D721Med (cell line): ENCODE measurements at places on chromosomes 2 and 18.

DNA sequence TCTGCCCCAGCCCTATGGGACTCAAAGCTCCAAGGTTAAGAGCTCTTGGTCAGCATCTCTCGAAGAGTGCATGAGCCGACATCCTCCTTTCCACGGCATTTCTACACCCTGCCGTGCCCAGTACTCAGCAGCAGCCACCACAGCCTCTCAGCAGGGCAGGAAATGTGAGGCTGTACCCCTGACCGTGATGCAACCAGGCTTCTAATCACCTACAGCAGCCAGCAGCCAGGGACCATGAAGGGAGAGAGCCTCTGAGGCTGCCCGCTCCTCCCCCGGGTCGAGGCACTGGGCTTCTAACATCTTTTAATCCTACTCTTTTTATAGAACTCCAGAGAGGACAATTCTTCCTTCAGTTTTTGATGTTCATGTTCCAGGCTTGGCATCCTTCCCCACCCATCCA is 6.5 kb downstream of the CYS1 start:
- DNase-seq, result no peak

DNA sequence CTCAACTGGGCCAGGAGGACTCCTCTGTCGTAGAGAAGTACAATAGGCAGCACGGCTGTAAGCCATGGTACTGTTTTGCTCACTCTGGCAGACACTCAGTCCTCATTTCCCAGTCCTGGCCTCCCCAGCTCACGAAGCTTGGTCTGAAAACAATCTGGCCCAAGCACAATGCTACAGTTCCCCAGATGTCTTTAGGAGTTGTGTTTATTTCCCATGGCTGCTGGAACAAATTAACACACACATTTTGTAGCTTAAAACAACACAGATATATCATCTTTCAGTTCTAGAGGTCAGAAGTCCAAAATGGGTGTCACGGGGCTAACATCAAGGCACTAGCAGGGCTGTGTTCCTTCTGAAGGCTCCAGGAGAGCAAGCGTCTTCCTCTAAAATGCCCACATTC is 13.0 kb downstream of the FABP1 start:
- no peak for DNase-seq

DNA sequence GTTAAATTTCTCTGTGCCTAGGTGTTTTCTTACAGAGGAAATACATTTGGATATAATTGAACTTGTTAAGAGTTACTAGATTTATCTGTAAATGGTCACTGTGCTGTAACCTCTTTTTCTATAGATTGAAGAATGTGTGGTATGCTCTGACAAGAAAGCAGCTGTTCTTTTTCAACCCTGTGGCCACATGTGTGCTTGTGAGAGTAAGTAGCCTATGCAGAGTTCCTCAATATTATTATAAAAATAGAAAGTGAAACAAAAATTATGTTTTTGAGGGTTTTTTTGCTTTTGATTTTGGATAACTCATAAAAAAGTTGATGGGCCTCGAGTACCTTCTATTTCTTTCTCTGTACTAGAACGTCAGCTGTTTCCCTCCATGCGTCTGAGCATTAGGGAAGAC is 112.4 kb downstream of the MIB1 start:
- no peak for DNase-seq

DNA sequence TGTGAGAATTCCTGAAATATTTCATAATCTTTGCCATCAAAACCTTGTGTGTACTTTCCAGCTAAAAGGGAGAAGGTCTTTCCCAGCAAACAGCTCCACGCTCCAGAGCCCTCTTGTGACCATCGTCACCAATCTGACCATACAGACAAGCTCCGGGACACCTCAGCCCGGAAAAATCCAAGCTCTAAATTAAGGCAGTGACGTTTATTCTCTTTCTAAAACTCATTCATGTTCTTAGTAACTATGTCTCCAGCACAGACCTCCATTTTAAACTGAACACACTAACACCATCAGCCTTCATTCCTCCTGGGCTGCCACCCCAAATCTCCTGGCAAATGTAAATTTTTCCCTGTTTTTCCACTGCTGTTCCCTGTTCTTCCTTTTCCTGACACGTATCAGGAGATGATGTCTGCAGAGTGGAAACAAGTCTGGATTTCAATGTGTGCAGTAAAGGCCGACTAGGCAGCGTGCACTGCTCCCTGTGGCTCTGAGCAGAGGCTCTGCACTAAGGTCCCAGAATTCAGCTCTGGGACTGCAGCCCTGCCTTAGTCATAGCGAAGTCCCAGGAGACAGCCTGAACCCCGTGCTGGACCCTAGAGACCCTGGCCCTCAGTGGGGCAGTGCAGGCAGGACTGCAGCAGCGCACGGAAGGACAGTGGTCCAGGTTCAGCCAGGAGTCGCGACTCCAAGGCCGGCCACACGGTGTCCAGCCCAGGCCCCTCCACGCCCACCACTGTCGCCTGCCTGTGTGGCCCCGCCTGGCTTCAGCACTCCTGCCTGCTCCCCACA is 452.5 kb upstream of the SALL3 start:
- DNase-seq, result no peak

GRCh38 chr2:236507393-236508085 is 62.1 kb upstream of the ACKR3 start:
- DNase-seq, result no peak

DNA sequence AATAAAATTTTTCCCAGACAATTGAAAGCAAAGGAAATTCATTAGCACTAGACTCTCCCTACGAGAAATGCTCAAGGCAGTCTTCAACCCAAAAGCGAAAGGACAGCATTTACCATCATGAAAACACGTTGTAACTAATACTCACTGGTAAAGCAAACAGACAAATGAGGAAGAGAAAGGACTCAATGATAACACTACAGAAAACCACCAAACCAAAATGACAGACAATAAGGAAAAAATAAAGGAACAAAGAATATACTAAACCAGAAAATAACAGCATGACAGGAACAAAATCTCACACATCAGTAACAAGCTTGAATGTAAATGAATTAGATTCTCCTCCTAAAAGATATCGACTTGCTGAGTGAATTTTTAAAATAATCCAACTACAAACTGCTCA is 190.7 kb downstream of the NOL4 start:
- no peak for DNase-seq

DNA sequence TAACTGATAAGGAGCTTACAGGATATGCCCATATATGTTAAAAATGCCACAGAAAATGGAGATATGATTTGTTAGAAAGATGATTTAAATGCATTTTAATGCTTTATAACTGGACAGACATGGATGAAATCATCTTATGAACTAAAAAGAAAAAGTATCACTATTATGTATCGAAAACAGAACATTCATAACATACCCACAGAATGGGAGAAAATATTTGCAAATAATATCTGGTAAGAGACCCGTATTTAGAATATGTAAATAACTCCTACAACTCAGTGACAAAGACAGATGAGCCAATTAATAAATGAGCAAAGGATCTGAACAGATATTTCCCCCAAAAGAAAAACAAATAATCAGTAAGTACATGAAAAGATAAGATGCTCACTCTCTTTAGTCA is 24.3 kb upstream of the MGAT5 start:
- DNase-seq, result no peak

GRCh38 chr18:52277785-52278184 is 62.2 kb upstream of the DCC start:
- DNase-seq, result no peak

DNA sequence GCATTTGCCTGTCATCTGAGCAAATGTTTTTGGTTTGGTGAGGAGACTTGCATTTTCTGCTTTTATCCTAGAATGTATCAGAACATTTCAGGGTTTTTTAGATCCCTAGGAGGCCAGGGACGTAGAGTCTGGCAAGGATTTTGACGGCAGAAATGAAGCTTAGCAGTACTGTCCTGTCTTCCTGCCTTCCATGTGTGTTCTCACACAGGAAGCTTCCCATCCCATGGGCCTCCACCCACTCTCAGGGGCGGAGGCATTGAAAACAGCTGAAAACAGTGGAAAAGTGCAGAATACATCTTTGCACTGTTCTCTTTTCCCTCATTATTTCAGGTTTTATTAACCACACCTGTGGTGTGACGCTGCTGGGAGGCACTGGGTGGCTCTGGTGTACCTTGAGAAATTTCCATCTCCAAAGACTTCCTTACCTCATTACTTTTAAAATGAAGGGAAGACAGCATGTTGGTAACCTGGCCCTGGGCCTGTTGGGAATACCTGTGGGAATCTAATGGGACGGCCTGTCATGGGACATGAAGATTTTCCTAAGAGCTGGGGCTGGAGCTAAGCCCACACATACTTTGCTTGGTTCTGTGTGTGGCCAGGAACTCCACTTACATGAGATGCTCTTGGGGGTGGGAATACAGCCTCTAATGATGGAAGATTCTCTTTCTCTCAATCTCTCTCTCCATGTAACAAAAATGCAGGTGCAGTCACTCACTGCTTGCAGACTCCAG is 20.5 kb downstream of the PCARE start:
- DNase-seq, result no peak

GRCh38 chr2:199460101-199460671 is 2.4 kb upstream of the SATB2 start:
- DNase-seq, result no peak

GRCh38 chr2:70987386-70987785 is 7.3 kb downstream of the TEX261 start:
- no peak for DNase-seq

DNA sequence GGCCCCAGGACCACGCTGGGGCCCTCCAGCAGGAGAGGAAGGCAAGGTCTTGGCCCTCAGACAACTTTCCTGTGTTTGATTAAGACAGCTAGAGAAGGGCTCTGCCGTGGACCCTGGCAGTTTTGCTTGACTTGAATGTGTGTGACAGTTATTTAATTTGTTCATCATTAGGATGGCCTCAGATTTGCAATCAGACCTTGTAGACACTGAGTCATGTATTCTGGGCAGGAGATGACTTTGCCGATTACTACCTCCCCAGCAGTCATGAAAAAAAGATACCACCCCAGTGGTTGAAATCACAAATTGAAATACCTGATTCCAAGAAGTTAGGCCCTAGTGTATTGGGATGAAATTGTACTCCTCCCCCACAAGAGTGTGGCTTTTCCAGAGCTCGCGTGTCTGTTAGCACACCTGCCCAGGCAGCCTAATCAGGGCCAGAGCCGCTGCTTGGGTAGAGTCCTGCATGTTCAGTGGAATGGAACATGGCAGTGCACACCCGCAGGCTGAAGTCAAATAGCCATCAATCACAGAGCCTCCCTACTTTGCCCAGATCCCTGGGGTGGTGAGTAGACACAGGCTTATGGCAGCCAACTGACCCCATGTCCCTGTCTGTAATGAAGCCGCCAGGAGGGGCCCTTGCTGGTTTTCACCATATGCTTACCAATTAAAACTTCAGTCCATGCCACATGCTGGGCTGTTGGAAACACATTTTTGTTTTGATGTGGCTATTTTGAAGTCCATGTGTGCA is 122.5 kb downstream of the TPGS2 start:
- no peak for DNase-seq

- peak; percentile 49 for DNase-seq
These were observed at the start of gene RAB11FIP5 for GRCh38 chr2:73112913-73113854. Gene RAB11FIP5 (minus strand): TSS chr2:73112948. CDS start chr2:73112777, 171 bp downstream.

DNA sequence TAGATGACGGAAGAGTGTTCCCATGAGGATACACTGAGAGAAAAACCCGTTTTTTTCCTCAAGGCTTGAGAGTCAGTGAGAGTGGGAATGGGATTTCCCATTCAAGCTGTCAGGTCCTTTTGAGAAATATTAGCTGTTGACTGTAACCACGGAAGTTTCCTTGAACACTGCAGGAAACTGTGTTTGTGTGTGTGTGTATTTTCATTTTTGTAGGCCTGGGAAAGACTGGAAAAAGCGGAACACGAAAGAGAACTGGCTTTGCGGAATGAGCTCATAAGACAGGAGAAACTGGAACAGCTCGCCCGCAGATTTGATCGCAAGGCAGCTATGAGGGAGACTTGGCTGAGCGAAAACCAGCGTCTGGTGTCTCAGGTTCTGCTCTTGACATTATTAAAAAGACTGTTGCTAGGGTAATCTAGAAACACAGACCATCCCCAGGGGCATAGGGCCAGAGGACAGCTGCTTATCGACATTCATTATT is 98.8 kb upstream of the EML6 start:
- no peak for DNase-seq

GRCh38 chr2:232533944-232534710 is 5.4 kb upstream of the CHRNG start:
- no peak for DNase-seq

GRCh38 chr2:220452561-220452960 is 825.1 kb downstream of the SLC4A3 start:
- DNase-seq, result no peak

- no peak for DNase-seq
These were observed 28.6 kb downstream of the BOD1L2 start for GRCh38 chr18:57175532-57175931.

DNA sequence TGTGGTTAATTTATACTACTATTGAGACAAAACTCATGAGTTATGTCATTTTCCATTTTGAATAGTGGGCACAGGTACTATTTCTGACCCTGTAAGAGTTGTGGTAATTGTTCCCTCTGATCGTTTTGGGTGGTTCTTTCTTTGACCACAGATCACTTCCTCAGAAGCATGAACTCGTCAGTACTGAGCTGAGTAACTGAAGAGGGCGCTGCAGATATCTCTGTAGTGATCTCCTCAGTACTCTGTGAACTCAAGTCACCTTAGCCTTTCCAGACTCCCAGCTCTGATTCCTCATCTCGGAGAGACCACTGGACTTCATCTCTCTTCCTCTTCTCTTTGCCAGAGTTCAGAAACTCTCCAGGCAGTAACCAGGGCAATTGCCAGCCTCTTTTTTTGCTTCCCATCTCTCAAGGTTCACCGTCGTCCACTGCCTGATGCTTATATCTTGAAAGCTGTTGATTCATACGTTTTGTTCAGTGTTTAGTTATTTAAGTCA is 9.4 kb upstream of the IL1RL1 start:
- DNase-seq, result no peak

DNA sequence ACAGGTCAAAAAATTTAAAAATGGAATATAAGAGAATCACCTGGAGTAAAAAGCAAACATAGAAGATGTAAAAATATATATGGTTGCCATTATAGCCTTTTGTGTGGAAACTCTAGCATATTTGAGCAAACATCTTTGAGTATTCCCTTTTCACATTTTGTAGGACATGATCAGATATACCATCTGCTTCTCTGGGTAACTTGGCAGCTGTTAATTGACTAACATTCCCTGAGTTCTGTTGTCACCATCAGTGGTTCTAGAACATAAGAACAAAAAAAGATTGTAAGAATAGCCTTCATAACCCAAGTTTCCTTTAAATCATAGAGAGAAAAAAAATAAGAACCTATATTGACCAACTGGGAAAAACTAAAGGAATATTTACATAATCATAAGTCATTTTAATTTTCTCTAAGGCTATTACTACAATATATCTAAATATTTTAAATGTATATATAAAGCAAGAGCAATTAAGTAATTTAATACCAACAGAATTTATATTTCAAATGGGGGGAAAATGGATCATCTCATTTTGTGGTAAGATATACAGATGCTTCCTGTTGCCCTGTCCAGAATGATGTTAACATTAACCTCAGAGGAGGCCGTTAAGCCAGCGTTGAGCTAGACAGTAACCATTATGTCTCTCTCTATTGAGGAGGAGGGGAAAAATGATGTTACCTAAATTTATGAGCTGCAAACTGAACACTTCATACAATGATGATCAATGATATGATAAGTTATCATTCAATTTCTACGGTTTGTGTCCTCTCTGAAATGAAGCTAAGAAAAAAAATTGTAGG is 9.8 kb upstream of the INO80D start:
- no peak for DNase-seq

- no peak for DNase-seq
These were observed 154.7 kb upstream of the HS6ST1 start for GRCh38 chr2:128473175-128474035.
